ENCODE measurements at places on chromosomes 13 and 19.
A peak's percentile ranks its signal among the peaks of the same experiment; 100 is the strongest.

DNA sequence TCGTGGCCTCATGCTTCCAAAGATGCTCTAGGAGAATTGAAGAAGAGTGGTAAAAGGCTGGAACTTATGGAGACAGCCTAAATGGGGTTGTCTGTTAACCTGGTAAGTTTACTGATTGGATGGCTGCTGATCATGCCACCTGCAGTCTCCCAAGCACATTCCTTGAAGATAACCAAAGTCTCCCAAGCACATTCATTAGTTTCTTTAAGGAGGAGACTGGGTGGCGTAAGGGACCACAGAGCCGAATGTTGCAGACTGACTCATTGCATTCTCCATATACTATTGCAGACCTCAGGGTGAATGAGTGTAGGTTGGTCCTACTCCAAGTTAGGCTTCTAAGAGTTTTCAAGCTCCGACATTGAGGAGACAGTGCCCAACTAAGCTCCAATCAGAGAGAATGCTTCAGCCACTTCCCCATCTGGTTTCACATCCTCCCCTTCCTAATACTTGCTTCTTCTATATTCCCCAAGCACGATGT lies at the start of gene IGFL3:
TSS of gene IGFL3 (minus strand) at position 51 of the 478 bp plus-strand sequence. CDS start at position 12, 39 bp downstream.
- no peak for DNase-seq

GRCh38 chr19:15122331-15123030 lies 15.3 kb downstream of the SYDE1 start:
- no peak for DNase-seq

- no peak for DNase-seq
Measured at GRCh38 chr19:480016-480855, 16.1 kb upstream of the MADCAM1 start.

DNA sequence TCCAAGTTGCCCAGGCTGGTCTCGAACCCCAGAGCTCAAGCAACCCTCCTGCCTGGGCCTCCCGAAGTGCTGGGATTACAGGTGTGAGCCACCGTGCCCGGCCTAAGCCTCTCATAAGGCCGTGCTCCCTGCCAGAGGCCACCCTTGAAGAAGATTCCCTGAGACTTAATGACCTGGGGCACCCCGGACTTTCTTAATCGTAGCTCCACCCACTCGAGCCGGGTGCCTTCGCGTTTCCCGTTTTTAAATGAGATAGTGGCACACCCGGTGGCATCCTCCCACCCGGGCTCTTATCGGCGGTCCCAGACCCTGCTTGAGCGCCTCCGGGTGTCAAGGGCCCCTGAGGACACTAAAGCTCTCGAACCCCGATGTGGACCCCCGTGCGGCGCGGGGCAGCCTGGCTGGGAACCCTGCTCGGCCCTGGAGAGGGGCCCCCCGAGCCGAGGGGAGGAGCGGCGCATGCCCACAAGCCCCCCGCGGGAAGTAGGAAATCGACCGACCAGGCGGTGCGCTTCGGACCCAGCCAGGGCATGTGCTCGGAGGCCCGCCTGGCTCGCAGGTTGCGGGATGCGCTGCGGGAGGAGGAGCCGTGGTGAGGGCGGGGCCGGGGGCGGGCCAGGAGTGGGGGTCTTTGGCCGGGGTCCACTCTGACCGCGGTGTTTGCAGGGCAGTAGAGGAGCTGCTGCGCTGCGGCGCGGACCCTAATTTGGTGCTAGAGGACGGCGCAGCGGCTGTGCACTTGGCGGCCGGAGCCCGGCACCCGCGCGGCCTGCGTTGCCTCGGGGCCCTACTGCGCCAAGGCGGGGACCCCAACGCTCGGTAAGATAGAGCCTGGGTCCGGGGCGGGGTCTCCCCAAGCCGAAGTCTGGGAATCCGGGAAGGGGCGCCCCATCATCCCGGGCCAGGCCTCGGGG lies at the start of gene ANKLE1:
TSS of gene ANKLE1 (plus strand) at position 511 of the 914 bp plus-strand sequence. CDS start at position 531, 20 bp downstream.
- no peak for DNase-seq

DNA sequence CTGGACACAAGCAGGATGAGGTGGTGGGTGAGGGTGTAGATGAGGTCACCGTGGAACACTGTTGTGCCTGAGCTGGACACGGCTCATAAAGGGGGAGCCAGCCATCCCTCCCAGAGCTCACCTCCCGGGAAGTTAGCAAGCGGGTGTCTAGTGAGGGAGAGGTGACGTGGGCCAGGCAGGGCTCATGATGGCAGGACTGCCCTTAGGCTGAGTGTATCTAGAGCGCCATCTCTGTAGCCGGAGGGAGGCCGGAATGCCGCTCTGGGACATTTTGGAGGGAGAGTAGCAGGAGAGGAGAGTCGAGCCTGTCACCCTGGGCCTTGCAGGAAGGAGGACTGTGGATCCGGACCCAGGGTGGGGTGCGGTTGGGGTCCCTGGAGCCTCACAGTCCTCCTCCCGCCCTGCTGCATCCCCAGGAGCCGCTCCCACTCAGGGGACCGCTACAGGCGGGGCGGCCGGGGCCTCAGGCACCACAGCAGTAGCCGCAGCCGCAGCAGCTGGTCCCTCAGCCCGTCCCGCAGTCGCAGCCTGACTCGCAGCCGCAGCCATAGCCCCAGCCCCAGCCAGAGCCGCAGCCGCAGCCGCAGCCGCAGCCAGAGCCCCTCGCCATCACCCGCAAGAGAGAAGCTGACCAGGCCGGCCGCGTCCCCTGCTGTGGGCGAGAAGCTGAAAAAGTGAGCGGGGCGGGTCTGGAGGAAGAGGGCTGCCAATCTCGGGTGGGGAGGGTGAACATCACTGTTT lies 9.2 kb downstream of the ZNF296 start:
- no peak for DNase-seq

DNA sequence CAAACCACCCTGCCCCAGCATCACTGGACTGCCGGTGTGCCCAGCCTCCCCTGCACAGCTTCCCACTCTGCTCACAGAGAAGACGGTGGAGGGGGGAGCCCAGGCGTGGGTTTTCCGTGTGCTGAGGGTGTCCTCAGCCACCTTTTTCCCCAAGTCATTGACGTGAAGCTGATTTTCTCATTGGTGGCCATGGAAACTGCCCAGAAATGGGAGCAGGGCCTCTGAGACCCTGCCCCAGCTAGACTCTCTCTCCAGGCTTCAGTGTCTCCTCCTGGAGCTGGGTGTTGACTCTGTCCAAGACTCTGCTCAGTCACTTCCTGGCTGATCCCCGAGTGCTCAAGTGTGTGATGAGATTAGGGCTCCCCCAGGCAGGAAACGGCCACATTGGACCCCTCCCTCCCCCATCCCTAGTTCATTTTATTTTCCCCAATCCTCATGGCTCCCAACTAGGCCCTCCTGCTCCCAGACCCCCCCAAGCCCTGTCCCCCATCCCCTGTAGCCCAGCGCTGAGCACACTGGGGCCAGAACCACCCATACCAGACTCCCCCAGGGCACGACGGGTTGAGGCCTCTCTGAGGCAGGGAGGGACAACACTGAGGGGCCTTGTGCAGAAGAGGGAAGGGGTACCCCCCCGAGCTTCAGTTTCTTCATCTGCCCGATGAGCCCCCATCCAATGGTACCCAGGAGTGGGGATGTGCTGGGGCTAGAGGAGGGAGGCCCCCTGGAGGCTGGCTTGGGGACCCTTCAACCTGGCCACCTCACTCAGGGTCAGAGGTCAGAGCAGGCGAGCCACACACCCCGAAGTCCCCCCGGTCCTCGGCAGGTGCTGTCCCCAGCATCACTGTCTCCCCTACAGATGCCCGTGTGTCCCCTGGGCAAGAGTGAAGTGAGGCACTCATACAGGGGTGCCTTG lies 1.2 kb upstream of the F2RL3 start:
- no peak for DNase-seq

GRCh38 chr13:50419331-50419865 lies 404.2 kb downstream of the KCNRG start:
- DNase-seq, result no peak

GRCh38 chr19:2140138-2140569 lies 11.2 kb downstream of the AP3D1 start:
- DNase-seq, result no peak

- DNase-seq, result peak; percentile 53
Measured at GRCh38 chr13:38686577-38687245, at the start of gene FREM2. FREM2 (plus strand) TSS chr13:38687077; CDS start chr13:38687345, 268 bp downstream.

GRCh38 chr13:41934994-41935393 lies 25.9 kb downstream of the VWA8 start:
- no peak for DNase-seq

GRCh38 chr13:96243376-96243775 lies 153.5 kb downstream of the HS6ST3 start:
- no peak for DNase-seq

GRCh38 chr13:100560498-100561157 lies 28.0 kb downstream of the GGACT start:
- DNase-seq, result no peak

DNA sequence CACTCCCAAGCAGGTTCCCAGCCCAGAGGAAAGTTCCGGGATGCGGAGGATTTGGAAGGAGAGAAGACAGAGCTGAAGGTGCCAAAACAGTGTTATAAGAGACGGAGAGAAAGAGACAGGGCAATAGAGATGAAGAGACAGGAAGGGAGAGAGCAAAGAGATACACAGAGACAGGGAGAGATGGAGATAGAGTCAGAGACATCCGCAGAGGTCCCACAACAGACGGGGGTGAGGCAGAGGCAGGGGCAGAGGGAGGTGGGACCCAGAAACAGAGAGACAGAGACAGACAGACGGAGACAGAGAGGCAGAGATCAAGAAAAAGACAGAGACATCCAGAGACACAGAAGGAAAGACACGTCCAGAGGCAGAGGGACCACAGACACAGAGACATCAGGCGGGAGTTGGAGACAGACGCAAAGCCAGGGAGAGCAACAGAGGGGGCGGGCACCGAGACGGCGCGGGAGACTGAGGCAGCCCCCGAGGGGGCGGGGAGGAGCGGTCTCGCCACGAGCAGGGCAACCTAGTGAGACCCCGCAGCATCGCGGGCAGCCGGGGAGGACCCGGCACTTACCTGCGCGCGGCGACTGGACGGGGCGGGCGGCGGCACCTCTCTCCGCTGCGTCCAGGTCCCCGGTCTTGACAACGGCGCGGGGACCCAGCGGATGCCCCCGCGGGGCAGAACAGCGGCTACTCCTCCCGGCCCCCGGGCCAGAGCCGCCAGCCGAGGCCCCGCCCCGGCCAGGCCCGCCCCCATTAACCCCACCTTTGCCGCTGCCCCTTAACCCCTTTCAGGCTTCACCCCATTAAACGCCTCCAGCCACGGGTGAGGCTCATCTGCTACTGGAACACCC lies at the start of gene GPR4:
TSS of gene GPR4 (minus strand) at position 689 of the 851 bp plus-strand sequence. CDS start 10,346 bp downstream, outside the sequence.
- DNase-seq, result no peak

- no peak for DNase-seq
Measured at GRCh38 chr19:13726323-13726722, 38.0 kb upstream of the MRI1 start.

DNA sequence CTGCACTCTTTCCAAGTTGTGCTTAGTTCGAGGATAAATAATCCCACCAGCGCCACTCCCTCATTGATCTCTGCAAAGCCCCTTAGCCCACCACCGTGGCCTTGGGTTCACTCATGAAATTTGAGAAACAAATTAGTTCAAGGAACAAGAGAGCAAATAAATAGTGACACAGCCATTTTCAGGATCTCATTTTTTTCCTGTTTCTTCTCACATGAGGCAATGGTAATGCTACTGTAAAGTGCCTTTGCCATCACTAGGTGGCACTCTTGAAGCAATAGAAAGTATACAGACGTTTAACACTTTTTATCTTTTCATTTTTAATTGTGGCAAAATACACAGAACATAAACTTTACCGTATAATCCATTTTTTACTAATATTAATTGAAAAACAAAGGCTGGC lies 76.8 kb upstream of the ZNF835 start:
- no peak for DNase-seq

- no peak for DNase-seq
Measured at GRCh38 chr19:9842834-9843625, 7.9 kb downstream of the PIN1 start.

- DNase-seq, result no peak
Measured at GRCh38 chr13:113393226-113393562, 29.3 kb upstream of the GRTP1 start.

GRCh38 chr13:80881495-80881894 lies 540.6 kb upstream of the SPRY2 start:
- DNase-seq, result no peak

DNA sequence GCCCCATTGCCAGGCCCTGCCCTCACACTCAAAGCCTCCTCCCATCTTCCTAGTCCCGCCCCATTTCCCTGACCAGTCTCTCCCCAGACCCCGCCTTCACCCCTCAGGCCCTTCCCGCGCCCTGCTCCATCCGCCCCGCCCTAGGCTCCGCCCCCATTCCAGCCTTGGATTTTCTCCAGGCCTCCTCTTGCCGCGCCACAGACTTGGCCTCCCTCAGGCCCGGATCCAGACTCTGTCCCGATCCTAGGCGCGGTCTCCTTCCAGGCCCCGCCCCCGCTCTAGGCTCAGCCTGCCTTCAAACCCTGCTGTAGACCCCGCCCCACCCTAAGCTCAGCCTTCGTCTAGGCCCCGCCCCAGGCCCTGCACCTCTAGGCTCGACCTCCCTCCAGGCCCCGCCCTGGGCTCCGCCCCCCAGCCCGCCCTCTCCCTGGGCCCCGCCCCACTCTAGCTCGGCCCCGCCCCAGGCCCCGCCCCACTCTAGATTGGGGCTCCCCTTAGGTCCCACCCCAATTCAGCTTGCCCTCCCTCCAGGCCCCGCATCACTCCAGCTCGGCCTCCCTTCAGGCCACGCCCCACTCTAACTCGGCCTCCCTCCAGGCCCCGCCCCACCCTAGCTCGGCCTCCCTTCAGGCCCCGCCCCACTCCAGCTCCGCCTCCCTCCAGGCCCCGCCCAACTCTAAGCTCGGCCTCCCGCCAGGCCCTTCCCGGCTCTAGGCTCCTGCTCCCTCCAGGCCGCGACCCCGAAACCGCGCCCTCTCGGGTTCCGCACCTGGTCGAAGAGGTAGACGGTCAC lies 18.5 kb downstream of the LMTK3 start:
- DNase-seq, result peak; percentile 93

DNA sequence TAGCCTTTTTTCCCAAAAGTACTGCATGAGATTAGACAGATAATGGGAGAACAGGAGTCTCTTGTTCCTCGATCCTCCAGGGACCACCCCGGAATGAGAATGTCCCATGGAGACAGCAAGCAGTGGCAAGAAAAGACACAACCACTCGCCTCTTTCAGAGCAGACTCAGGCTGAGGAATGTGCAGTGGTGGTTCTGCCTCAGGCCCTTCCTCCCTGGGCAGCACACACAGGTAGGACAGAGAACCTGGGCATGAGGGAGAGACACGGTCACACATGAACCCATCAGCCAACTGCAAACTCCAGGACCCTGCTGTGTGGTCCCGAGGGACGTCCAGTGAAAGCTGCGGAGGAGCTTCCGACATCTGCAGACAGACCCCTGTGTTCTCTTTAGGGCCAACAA lies 31.0 kb downstream of the CRYL1 start:
- no peak for DNase-seq

GRCh38 chr19:30806311-30806710 lies 434.1 kb downstream of the ZNF536 start:
- DNase-seq, result no peak

- DNase-seq, result no peak
Measured at GRCh38 chr19:46859637-46860124, 1.1 kb upstream of the ARHGAP35 start.

DNA sequence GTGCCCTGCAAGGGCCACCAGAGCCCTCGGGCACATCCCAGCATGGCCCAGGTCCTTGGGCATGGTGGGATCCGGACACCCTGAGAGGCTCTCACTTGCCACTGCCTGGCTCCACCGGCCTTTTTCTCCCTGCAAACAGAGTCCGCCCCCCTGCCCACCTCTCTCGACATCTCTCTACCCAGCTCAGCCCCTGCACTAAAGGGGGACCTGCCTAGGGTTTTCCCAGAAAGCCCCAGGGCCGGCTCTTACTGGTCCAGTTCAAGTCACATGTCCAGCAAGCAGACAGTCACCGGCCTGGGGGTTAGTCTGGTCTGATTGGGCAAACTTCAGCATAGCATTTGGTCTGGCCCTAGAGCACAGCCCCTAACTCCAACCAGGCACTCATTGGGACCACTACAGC lies 52.9 kb downstream of the SMARCA4 start:
- DNase-seq, result no peak

GRCh38 chr19:17522988-17523872 lies 11.8 kb downstream of the PGLS start:
- DNase-seq, result no peak

GRCh38 chr13:98519976-98520375 lies 56.9 kb downstream of the STK24 start:
- no peak for DNase-seq

All from 8988T (cell line).